AG09319 (cell line): ENCODE measurements at places on chromosomes 6 and 20.

GRCh38 chr6:136228814-136229213 is 21.3 kb downstream of the MTFR2 start:
- no peak for DNase-seq

GRCh38 chr6:29014729-29015608 is 9.9 kb upstream of the ZNF311 start:
- no peak for DNase-seq

- no peak for DNase-seq
Measured at GRCh38 chr6:109945091-109945490, 33.0 kb upstream of the GPR6 start.

DNA sequence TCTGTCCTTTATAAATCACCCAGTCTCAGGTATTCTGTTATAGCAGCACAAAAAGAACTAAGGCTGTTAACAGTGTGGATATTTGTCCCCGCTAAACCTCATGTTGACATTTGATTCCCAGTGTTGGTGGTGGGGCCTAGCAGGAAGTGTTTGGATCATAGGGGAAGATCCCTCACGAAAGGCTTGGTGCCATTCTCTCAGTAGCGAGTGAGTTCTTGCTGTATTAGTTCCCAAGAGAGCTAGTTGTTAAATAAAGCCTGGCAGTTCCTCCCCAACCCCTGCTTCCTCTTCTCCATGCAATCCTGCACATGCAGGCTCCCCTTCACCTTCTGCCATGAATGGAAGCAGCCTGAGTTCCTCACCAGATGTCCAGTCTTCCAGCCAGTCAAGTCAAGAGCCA is 29.8 kb upstream of the ERVFRD-1 start:
- DNase-seq = no peak

DNA sequence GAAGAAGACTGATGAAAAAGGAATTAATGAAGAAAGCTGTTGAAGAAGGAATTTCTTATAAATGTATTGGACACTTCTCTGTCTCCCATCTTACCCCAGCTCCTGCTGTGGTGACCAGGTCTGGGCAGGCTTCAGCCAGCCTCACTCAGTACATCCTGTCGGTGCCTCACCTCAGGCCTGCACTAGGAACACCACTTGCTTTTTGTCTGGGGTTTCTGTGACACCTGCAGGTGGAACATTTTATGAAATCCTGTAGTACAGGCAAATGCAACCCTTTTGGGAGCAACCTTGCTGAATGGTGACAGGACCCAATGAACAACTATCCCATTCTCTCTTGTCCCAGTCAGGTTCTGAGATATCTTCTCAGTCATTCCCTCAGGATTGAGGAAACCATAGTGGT is 129.7 kb downstream of the PRDM13 start:
- DNase-seq = no peak

DNA sequence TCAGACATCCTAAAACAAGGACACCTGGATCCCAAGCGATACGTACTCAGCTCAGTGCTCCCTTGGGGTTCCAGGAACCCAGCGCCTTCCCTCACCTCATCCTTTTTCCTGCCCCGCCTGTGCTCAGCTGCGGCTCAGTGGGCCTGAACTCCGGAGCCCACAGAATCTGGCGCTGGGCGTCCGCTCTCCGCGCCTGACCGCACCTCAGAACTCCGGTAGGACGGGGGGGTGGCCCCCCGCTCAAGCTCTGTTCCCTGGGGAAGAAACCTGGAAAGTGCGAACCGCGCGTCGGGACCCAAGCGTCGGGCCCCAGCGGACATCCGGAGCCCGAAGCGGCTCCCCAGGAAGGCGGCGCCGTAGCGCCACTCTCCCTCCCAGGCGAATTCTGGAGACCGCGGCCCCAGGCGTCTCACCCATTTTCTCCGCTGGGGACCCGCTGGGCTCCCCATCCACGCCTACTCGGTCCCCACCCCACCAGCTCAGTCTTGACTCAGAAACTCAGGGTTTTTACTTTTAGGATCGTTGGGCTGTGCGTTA is 336 bp upstream of the LY6G5C start:
- no peak for DNase-seq

DNA sequence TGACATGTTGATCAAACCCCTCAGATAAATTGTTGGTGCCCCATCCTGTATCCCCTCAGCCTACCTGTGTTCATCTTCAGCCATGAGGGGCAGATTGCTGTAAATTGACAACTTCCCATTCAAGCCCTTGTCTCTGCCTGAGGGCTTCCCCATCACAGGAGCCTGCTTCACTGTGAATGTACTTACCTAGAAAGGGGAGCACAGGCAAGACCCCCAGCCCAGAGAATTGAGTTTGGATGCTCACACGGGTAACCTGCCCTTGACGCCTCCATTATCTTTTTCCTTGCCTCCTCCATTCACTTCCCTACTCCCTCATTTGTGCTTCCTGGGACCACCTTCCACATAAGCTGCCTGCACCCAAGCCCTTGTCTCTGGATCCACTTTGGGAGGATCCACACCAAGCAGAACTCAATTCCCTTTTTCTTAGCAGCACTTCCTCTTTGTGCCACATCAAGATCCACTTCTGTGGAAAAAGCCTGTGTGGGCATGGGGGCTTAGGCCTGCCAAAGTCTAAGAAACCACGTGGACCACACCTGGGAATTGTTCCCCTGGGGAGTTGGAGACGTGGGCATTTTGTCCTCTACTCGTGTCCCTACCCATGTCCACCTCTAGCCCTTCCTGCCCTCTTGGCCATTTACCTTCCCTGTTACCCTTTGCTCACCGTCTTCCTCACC is 103.4 kb upstream of the FOXA2 start:
- DNase-seq = no peak

GRCh38 chr20:62828051-62828450 is 11.2 kb downstream of the COL9A3 start:
- DNase-seq = no peak

DNA sequence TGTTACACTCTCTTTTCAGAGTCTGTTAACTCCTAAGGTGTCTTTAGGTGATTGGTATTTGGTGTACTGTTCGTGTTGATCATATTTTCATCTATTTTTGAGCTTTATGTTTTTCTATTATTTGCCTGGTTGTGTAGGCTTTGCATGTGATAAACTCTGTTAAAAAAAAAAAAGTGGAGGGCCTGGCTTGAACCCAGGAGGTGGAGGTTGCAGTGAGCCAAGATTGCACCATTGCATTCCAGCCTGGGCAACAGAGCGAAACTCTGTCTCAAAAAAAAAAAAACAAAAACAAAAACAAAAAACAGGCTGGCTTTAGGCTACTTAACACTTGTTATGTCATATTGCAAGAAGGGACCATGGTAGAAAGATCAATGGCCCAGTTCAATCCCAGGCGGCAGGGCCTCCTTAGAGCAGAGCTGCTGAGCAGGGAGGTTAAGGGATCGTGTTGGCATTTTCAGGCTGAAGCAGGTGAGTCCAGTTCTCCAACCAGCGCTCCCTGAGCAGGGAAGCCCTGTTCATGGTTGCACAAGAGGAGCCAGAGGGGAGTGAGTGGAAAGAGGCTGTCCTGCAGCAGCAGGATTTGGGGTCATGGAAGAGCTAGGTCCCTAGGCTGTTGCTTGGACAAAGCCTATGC is 8.5 kb downstream of the PYGB start:
- DNase-seq = no peak

GRCh38 chr20:50272030-50272723 is 81.5 kb downstream of the CEBPB start:
- no peak for DNase-seq

- DNase-seq = no peak
Measured at GRCh38 chr6:141618180-141618581, 514.5 kb upstream of the GJE1 start.

DNA sequence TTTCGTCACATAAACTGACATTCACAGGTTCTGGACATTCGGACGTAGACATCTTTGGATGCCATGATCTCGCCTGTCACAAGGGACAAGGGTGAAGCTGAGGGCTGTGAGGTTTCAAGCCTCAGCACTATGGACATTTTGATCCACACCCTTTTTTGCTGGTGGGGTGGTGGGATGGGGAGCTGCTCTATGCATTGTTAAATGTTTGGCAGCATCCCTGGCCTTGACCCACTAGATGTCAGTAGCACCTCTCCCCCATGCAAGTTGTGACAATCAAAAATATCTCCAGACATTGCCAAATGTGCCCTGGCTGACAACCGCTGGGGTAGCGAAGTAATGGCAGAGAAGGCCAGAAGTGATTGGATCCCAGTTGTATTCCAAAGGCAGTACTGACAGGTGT is 229.4 kb downstream of the TSHZ2 start:
- DNase-seq = no peak

DNA sequence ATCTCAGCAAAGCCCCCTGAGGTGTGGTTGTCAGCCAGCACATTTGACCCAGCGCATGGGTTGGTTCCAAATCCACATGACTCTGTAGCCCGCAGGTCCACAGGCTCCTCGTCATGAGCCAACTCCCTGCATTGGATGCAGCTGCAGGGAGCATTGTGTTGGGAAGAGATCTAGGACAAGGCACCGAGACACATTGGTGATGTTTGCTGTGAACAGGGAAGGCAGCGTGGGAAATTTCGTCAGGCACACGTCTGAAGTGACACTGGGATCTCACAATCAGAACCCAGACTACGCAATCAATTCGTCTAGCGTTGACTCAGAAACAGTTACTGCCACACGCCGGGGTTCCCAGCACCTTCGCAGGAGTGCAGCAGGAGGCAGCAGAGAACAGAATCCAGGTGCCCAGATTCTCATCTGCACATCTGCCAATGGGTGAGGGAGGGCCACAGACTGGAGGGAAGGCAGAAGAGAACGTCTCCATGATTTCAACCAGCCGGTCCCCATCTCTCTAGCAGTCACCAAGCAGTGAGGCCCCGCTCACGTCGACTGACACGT is 177.0 kb downstream of the TTLL2 start:
- no peak for DNase-seq

GRCh38 chr6:107105511-107106116 is 9.7 kb downstream of the BEND3 start:
- DNase-seq = no peak

GRCh38 chr6:44100088-44100550 is 27.1 kb downstream of the MRPL14 start:
- no peak for DNase-seq

DNA sequence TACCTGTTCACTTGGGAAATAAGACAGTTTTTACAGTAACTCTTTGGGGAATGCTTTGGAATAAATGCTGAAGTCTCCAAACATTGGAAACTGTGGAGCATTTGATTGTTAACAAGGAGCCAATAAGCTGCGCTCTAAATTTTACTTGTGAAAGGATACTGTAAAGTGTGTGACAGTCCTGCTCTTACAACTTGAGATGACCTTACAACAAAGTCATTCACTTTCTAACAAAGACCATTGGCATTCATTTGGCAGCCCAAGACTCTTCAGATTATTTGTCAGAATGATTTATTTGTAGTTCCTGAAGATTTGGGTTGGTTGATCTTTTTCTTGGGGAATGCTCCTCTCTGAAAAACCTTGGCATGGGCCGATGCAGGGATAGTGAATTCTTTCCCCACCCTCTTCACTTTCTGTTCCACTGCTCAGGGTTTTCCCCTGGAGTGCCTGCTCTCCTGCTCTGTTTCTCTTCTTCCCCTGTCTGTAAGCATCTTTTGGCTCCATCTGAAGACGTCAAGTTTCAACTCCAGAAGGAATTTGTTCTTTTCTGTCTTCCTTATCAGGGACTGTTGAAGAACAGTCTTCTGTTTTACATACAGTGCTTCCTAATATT is 116.4 kb downstream of the AKAP7 start:
- DNase-seq = no peak

DNA sequence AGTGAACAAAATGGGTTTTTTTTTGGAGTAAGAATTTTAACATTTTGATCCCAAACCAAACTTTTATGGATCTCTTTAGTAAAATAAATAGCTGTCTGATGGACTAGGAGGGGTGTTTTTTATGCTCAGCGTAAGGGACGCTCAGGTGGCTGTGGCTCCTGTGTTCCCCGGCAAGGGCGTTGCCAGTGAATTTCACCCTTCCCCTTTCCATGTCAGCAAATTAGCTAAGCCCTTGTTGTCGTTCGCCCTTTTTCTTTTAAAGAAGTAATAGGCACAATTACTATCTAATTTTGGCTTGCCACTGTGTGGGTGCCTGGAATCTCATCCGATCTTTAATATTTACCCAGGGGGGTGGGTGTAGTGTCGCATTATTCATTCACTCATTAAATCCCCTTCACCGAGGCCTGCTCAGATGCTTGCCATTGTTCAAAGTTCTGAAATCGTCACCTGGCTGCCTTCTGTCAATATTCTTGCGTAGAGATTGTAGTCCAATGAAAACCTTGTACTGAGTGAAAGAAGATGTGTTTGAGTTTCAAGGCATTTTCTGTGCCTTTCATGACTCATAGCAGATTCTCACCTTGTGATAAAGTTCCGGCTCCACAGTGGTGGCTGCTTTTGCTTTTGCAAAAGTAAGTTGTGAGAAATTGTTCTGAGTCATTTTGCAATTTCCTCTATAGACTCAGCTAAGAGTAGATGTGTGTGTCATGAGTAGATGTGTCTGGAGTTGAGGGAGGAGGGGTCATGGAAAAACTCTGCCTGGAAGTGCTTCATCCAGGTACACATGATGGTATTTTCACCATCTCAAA is 40.0 kb upstream of the CLDN20 start:
- DNase-seq = no peak

DNA sequence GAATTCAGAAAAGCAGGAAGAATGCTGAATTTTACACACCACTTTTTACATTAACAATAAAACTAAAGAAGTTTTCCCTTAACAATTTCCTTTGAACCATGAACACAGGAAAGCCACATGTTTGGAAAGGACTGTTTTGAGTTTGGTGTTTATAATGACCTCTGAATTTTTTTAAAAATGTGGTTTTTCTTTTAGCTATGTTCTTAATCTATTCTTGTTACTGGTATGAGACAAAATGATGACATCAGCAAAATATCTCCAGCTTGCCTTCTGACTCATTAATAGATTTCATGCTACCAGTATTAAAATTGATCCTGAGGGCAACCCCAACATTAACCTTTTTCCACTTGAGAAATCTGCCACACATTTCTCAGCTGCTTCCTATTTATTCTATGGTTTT is 217.5 kb upstream of the THEMIS start:
- peak; percentile 77 for DNase-seq

GRCh38 chr6:36912030-36912454 is 26.3 kb downstream of the C6orf89 start:
- DNase-seq = no peak

DNA sequence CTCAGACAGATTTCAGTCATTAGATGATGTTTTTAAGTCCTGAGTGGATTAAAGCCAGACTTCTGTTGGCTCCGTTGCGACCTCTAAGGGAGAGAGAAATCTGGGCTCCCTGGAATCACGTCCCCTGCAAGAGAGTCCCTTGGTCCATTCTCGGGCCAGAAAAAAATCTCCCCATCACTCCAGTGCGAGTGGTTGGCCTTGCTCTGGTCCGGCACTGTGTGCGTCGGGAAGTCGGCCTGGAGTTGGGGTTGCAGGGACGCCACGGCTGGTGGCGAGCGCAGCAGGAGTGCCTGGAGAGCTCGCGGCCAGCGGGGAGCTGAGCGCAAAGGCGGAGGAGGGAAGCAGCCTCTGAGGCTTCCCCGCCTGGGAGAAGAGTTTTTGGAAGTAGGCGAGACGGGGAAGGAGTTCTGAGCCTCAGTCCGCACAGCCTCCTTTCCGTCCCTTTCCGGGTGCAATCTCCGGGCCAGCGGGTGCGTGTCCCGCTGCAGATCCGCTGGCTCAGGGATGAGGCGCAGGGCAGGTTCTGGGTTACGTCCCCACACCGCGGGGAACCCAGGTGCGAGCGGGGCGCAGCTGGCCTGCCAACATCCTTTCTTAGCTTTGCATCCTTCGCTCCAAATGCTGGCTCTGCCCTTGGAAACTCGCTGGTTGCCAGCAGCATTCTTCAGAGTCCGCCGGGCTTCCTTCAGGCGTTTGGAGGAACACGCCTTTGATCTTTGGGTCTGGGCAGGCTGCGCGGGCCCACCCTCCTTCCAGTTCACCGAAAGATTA is 6.8 kb downstream of the TCF21 start:
- no peak for DNase-seq
